SK-N-SH (cell line): ENCODE measurements at places on chromosomes 3 and 15. TPM values are rescaled to one million over a fixed set of nuclear protein-coding genes. Genes with fewer than 3 reads are reported as not detected.

- H3K27me3 ChIP-seq: no peaks in the 10 kb centered on the region
- H3K27ac ChIP-seq: no peak overlapping the region
- H3K4me3 ChIP-seq: no peak overlapping the region
- no peak for DNase-seq
- H3K36me3 ChIP-seq: peaks cover 79% of the 10 kb centered on the region
These were observed 15.7 kb downstream of the GTPBP8 start for GRCh38 chr3:113006359-113007056.

DNA sequence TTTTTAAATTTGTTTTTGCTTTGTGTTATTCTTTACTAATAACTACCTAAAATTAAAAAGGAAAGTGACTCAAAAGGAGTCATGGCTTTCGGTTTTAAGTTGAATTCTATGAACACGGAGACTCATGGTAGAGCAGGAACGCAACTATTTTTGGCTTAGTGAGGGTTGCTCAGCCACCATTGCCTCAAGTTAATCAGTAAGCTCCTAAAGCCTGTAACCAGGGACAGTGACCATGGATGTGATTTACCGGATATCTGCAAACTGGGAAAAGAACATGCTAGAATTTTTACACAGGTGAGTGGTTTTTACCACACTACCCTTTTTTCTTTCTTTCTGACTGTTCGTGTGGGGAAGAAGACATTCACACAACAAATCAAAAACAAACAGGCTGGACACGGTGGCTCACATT is 11.8 kb downstream of the SLC12A8 start:
- H3K4me3 ChIP-seq: no peak overlapping the region
- H3K36me3 ChIP-seq: no peaks in the 10 kb centered on the region
- no peak for DNase-seq
- H3K27me3 ChIP-seq: no peaks in the 10 kb centered on the region
- no peak overlapping the region for H3K27ac ChIP-seq

Gene CAMK1
- polyA plus RNA-seq: 44.9 and 47.1 TPM in 2 replicates

DNA sequence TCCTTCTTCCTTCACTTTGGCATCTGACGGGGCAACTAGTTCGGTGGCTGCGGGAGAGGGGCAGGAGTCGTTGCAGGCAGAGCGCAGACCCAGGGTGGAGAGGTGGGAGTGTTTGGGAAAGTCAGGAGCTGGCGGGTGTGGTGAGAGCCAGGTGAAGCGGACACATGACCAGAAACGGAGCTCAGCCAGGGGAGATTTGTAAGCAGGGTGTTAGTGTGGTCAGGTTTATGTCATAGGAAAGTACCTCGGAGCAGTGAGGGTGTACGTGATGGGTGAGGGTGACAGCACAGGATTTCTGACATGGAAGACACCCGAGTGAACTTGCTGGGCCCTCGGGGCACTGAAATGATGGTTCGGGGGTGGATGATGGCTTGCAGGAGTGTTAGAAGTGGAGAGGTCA is 247.4 kb upstream of the TPM1 start:
- H3K27ac ChIP-seq: no peak overlapping the region
- no peaks in the 10 kb centered on the region for H3K27me3 ChIP-seq
- no peaks in the 10 kb centered on the region for H3K4me1 ChIP-seq

Gene MEX3B
- 6.2 and 9.3 TPM in 2 replicates for polyA plus RNA-seq

Gene CCDC54
- not detected in 2 replicates for polyA plus RNA-seq
